ENCODE measurements at places on chromosomes 5 and 9. TPM values are rescaled to one million over a fixed set of nuclear protein-coding genes. Genes with fewer than 3 reads are reported as not detected.

Gene SFXN1
- total RNA-seq: 18.8 TPM

Gene PRELID2
- 24.1 TPM for total RNA-seq

Gene HNRNPK
- 436 TPM for total RNA-seq

Gene RNF38
- total RNA-seq: 24.1 TPM

DNA sequence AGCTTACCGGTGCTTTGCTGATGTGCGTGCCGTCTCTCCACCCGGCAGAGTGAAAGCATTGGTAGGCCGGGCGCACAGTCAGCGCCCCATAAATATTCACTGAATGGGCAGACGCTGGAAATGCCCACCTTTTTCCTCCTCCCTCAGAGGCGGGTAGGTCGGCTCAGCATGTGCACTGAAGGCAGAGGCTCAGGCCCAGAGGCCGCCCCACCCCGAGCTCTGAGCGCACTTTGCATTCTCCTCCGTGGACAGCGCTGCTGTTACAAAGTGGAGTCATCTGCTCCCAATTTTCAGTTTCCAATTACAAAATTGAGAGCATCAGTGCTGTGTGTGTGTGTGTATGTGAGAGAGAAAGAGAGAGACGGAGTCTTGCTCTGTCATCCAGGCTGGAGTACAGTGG lies 10.6 kb downstream of the UCK1 start:
- DNase-seq: no peak

All from omental fat pad (tissue), 4 donors.